T-cell (primary cell): ENCODE measurements at places on chromosomes 7 and 10.

DNA sequence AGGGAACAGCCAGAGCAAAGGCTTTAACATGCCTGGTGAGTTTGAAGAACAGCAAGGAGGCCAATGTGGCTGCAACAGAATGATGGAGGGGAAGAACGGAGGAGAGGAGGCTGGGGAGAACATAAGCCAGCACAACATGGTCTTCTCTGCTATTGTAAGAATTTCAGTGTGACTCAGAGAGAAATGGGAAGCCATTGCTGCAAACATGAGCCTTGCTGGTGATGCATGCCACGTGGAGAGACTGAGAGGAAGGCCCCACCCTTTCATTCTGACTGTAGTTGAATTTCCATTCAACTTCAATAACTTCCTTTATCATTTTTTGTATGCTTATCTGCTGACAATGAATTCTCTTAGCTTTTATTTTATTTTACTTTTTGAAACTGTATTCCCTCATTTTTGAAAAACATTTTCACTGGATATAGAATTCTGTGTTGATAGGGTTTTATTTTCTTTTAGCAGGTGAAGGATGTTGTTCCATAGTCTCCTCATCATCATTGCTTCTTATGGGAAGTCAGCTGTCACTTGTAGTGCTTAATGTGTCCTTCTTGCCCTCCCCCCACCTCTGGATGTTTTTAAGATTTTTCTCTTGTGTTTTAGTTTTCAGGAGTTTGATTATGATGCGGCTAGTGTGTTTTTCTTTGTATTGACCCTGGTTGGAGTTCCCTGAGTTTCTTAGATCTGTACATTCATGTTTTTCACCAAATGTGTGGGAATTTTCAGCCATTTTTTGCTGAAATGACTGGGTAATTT, 46.4 kb upstream of the LEP start:
- H3K27ac ChIP-seq = no peak overlapping the region
- no peaks in the 10 kb centered on the region for H3K4me1 ChIP-seq

DNA sequence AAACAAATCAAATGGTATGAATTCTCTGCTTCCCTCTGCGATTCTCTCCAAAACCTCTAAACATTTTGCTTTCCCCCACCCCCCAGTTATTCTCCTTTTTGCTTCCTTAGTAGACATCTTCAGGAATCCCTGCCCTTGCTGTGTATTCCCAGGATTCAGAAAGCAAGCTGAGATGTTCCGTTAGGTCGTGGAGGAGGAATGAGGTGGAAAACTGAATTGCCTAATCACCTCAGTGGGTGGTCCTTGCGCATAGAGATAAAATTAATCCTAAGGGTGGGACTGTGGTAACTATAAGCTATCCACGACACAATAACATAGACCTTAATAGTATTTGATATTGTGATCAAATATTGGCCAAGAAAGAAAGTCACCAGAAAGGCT, 49.1 kb upstream of the SEMA3C start:
- no peak for DNase-seq
- H3K27me3 ChIP-seq = no peaks in the 10 kb centered on the region
- no peaks in the 10 kb centered on the region for H3K4me1 ChIP-seq

- no peaks in the 10 kb centered on the region for H3K27me3 ChIP-seq
- H3K4me3 ChIP-seq = no peak overlapping the region
- H3K27ac ChIP-seq = no peak overlapping the region
- no peaks in the 10 kb centered on the region for H3K4me1 ChIP-seq
- H3K36me3 ChIP-seq = no peaks in the 10 kb centered on the region
- DNase-seq = no peak
These were observed 6.3 kb upstream of the SMKR1 start for GRCh38 chr7:129495987-129496386.

GRCh38 chr10:7085913-7086589, 324.8 kb downstream of the SFMBT2 start:
- no peaks in the 10 kb centered on the region for H3K4me1 ChIP-seq
- peaks cover 2% of the 10 kb centered on the region for H3K27me3 ChIP-seq
- no peaks in the 10 kb centered on the region for H3K36me3 ChIP-seq

GRCh38 chr7:134875867-134876266, 96.4 kb downstream of the CALD1 start:
- H3K27ac ChIP-seq = no peak overlapping the region
- H3K36me3 ChIP-seq = no peaks in the 10 kb centered on the region
- H3K4me1 ChIP-seq = no peaks in the 10 kb centered on the region
- DNase-seq = no peak
- no peaks in the 10 kb centered on the region for H3K27me3 ChIP-seq
- no peak overlapping the region for H3K4me3 ChIP-seq
